ENCODE measurements at places on chromosomes 2 and 18. TPM values are rescaled to one million over a fixed set of nuclear protein-coding genes. Genes with fewer than 3 reads are reported as not detected.

- no peak for DNase-seq
Measured at GRCh38 chr18:78979056-78979729, 425 bp upstream of the SALL3 start.

DNA sequence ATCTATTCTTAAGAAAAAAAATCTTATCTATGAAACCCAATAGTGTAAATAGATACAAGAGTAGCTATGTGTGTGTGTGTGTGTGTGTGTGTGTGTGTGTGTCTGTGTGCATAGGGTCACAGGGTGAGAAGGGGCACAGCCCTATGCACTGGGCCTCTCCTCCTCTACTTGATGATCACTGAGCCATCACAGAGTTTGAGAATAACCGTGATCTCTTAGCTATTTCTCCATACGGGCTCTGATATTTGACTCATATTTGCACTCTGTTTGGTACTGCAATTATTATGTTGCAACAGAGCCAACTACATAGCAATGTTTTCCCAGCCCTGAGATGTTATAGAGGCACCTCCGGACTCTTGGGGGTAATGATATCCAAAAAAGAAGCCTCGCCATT is 28.8 kb upstream of the SLC40A1 start:
- DNase-seq: no peak

DNA sequence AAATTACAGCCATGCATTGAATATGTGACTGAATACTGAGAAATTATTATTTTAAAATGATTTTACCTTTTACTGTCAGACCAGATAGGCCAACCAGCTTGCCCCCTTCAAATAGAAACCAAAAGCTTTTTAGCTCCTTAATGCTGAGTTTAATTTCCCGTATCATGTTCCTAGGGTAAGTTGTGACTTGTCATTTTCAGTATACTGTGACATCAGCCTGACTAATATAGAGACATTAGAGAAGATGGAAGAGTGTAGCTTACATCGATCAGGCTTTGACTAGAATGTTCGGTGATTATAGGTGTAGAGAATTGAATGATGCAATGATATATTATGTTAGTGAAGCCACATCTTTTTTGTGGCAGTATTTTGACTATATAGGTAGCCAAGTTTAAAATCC is 50.6 kb upstream of the ZEB2 start:
- DNase-seq: no peak

- no peak for DNase-seq
Measured at GRCh38 chr2:133837441-133838094, 269.3 kb upstream of the NCKAP5 start.

DNA sequence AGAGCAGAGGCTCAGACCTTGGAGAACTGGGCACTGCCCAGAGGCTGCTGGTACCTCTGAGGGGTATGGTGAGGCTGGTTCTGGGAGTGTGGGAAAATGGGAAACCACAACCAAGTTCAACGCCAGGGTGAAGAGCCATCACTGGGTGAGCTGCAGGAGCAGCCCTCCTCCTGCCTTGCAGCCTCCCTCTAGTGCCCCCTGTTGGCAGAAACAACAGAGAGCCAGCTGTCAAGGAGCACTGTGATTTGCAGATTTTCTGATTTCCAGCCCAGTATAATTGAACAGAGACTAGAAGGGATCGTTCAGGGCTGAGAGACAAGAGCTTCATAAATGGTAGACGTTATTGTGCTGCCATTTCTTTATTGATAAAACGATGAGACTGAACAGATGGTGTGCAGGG is 50.5 kb downstream of the MAPK4 start:
- DNase-seq: no peak

- no peak for DNase-seq
Measured at GRCh38 chr2:12903272-12903671, 186.5 kb downstream of the TRIB2 start.

GRCh38 chr18:6807515-6808257 is 78.2 kb downstream of the ARHGAP28 start:
- no peak for DNase-seq

DNA sequence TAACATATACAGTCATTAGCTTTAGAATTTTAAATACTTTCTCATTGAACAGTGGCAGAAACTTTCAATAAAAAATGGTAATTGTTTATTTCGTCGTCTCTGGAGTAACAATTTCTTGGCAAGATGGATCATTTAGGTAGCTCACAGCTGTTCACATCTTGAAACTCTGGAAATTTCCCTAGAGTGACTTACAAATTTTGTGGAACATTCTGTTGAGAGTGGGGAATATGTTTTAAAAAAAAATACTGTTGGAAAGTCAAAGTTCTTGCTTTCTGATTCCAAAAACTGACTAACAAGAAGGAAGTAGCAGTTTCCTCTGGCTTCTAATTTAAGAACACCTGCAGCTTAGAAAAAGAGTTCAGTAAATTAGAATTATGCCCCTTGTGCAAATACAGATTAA is 11.2 kb upstream of the CALCRL start:
- DNase-seq: no peak

- DNase-seq: no peak
Measured at GRCh38 chr2:161123531-161124030, 36.6 kb upstream of the TANK start.

- DNase-seq: no peak
Measured at GRCh38 chr2:26114151-26114550, 58.7 kb upstream of the GAREM2 start.

DNA sequence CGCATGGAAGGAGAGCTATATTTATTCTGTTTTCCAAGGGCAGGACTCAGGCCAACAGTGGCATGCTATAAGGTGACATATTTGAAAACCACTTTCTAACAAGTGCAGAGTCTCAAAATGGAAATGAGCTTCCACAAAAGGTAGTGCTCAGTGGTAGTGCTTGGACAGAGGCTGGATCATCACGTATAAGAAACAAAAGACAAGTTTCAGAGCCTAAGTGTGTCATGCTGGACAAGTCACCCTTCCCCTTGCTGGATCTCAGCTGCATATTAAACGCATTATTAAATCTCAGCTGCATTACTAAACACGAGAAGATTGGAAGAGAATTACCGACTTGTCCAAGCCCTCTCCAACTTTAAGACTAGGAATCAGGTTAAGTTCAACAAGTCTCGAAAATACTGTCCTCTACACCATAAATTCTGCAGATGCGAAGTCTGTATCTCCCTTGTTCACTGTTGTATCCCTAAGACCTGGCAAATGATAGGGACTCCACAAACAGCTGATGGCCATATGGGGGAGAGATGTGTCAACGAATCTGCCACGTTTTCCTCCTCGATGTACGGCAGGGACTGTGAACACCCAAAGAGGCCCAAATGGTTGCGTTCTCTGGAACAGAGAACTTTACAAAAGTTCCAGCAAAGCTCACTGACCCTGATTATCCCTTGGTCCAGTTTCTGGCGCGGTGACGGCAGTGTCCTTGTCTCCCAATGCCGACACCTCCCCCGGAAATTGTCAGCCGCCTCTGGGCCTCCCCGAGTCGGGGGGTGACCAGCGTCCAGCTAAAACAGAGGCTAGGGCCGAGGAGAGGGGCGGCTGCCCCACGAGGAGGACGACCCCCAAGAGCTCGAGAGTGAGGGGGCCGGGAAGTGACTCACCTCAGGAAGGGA is 611 bp downstream of the NOL10 start:
- peak; percentile 74 for DNase-seq

DNA sequence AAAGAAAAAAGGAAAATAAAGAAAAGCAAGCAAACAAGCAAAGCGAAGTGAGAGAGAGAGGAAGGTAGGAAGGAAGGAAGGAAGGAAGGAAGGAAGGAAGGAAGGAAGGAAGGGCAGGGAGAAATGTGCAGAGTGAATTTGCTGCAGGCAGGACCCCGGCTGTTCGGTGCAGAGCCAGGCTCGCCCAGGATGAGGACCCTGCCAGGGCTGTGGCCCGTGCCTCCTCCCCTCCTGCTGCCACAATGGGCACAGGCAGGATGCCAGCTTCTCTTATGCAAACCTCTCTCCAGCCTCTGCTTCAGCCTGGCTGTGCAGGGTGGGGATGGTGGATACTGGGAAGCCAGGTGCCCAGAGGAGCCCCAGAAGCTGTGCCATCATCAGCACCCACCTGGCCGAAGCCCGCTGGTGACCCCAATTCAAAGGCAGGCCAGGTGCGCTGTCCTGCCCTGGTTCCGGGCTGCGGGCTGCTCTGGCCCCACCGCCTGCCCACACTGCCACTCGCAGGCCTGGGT is 3.2 kb downstream of the GPR17 start:
- peak; percentile 89 for DNase-seq

- no peak for DNase-seq
Measured at GRCh38 chr2:183541766-183542165, 417.5 kb downstream of the NUP35 start.

DNA sequence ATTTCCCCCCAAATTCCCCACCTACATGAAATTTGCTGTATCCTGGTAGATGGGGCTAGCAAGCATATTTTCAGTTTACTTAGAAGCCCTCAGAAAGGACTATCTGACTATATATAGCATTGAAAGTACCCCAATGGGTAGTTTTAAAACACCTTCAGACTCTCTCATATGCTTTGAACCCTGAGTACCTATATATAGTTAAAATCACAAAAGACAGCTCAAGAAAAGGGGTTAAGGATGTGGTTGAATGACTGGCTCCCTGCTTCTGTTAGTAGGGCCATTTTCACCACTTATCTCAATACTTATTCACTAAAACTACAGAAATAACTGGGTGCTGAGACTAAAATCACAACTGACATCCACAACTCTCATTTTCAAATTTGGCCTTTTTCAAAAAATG is 18.5 kb downstream of the WDPCP start:
- no peak for DNase-seq

DNA sequence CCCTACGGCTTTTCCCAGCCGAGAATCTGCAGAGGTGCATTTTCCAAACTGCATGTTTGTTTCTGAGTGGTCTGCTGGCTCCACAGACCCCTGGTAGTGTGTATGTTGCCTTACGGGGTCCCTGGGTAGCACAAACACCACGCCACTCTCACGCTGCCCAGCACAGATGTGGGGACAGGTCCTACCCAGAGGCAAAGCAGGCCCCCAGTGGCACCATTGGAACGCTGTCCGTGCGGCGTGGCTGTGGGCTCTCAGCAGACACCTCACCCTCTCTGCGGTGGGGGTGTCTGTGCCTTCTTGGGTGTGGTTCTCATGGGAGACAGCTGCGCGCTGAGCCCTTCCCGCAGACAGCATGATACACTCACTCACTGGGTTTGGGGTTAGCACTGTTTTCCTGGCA is 137.4 kb downstream of the NFATC1 start:
- peak; percentile 57 for DNase-seq

- peak; percentile 63 for DNase-seq
Measured at GRCh38 chr2:40165509-40165844, 286.4 kb downstream of the SLC8A1 start.

DNA sequence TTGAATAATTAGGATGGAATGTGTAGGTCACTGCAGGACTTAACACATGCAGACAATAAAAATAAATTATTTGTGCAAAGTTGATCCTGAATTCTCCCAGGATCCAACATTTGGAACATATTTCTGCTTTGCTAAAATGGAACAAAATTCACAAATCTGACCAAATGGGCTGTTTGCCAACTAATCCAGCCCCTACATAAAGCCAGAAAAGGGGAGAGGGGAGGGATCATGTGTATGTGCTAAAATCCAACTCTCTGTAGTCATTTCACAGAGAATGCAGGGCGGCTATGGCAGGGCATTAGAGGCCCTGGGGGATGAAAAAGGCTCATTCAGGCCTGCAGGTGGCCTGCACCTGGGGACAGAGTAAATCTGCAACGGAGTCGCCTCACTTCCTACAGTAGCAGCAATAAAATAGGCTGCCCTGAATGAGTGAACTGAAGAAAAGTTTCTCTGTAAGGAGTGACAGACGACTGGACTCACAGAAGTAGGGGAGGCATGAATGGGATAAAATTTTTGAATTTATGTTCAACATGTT is 4.0 kb upstream of the ZFP36L2 start:
- no peak for DNase-seq

DNA sequence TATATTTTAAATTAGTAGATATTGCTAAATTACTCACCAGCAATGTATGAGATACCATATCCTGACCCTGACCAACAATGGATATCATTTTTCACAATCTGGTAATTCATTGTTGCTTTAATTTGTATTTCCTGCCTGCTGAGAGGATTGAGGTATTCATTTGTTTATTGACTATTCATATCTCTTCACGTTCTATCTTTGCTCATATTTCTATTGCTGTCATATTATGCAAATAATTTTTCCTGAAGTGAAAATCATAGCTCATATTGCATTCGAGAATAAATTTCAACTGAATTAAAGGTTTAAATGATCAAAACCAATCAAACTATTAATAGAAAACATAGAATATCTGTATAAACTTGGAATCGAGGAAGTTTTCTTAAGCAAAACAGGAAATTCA is 31.0 kb downstream of the INO80D start:
- no peak for DNase-seq

DNA sequence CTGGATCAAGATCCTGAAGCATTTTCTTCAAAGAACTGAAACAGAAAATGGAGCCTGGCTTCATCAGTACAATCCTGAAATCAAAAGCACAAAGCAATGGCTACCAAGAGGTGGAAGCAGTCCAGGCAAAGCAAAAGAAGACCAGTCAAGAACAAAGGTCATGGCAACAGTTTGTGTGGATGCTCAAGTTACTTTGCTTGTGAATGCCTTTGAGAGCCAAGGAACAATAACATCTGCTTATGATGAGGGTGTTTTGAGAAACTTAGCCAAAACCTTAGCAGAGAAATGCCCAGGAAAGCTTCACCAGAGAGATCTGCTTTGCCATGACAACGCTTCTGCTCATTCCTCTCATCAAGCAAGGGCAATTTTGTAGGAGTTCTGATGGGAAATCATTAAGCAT is 723.1 kb downstream of the TMEM182 start:
- no peak for DNase-seq

- no peak for DNase-seq
Measured at GRCh38 chr18:9189491-9189890, 52.9 kb downstream of the ANKRD12 start.

GRCh38 chr2:109200616-109201464 is 71.8 kb downstream of the SH3RF3 start:
- DNase-seq: no peak

Gene RTP5
- not detected for polyA plus RNA-seq

Gene MRO
- 0.12 TPM for polyA plus RNA-seq

Gene LRRTM1
- polyA plus RNA-seq: 0.76 TPM

Gene KRTCAP3
- 93.5 TPM for polyA plus RNA-seq

Gene STPG4
- polyA plus RNA-seq: 0.60 TPM

Gene FAP
- not detected for polyA plus RNA-seq

All from sigmoid colon (tissue), 7 donors.